Stimulated activated CD8-positive, alpha-beta memory T cell treated with anti-CD3 and anti-CD28 coated beads, Interleukin-7, amount 100 ng/mL, for 24 hours (primary cell): ENCODE measurements at places on chromosomes 11 and 22.

GRCh38 chr11:114060392-114061047 is 1.0 kb downstream of the ZBTB16 start:
- DNase-seq: no peak

DNA sequence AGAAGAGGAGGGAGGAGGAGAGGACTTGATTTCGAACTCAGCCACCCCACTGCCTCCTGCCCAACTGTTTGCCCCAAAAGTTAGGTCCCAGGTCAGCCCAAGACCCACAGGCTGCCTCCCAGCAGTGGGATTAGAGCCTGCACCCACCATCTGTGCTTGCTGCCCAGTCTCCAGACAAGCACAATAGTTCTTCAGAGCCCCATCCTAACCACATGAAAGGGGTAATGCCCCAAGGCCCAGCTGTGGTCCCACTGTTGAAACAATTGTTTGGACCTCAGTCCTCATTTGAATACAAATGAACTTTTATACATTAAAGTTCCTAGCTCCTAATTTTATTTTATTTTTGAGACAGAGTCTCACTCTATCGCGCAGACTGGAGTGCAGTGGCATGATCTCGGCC is 5.4 kb upstream of the VPS51 start:
- DNase-seq: no peak

GRCh38 chr11:57349491-57350274 is 11.5 kb downstream of the P2RX3 start:
- DNase-seq: peak; percentile 43

GRCh38 chr11:102436561-102436960 is 16.0 kb downstream of the TMEM123 start:
- DNase-seq: no peak

DNA sequence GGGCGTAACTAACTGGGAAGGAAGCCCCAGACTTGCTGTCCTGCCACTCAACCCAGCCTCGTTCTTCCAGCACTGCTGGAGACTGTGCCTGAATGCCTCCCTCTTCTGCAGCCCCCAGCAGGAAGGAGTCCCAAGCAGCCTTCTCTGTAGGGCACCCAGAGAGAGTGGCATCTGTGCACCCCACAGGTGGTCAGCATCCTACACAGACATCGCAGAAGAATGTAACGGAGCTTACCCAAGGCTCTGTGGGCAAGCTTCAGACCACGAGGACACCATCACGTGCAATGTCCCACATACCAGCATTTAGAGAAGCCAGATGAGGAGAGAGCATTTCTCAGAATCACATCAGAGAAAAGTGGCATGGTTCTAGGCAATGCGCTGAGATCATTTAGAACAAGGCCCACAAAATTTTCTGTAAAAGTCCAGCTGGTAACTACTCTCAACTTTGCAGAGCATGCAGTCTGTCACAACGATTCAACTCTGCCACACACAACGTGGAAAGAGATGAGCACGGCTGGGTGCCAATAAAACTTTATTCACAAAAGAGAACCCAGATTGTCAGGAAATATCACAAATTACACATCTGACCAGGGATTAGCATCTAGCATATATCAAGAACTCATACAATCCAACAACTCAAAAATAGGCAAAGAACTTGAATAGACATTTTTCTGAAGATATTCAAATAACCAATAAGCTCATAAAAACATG is 33.4 kb downstream of the SHANK2 start:
- DNase-seq: no peak

DNA sequence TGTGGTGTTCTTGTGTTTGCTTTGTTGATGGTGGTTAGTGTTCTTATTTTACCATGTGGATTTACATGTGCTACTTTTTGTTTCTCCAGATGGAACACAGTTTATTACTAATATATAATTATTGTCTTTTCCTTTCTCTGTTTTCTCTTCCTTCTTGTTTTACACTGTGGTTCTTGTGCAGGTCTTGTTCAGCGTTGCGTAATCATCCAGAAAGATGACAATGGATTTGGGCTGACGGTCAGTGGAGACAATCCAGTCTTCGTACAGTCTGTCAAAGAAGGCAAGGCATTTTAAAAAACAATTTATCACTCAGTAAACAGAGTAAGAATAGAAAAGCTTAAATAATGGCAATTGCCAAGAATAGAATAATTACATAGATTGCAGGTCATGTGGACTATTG is 84.4 kb downstream of the ARHGEF12 start:
- DNase-seq: no peak

DNA sequence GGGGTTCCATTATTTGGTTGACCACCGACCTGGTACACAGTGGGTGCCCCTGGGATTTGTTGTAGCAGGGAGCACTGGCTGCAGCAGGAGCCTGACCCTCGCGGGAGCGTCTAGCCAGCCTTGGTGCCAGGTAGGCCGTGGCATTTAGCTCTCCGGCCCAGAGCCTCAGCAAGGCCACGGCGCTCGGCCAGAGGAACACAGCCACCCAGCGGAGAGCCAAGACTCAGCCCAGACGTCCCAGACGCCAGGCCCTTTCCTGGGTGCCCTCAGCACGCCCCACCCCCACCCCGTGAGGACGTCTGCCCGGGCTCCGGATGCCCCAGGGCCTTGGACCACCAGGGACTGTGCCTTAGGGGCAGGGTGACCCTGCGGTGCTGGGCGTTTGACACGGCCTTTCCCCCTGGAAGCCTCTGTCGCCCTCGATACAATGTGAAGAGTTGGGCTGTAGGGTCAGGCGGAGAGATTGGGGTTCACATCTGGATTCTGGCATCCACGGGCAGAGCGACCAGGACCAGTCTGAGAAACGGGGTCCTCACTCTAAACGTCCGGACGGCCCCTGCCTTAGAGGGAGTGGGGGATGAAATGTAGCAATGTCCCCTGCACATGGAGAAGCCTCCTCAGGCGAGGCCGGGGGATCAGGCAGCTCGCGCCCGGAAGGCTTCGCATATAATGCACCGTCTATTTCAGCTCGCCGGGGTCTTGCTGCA is 99.2 kb upstream of the FGF3 start:
- no peak for DNase-seq

GRCh38 chr11:27210531-27210930 is 152.5 kb downstream of the CCDC34 start:
- no peak for DNase-seq

- DNase-seq: no peak
Observed at GRCh38 chr11:123194337-123195187, 486 bp downstream of the CLMP start.
